ENCODE measurements at places on chromosomes 5 and 9.

DNA sequence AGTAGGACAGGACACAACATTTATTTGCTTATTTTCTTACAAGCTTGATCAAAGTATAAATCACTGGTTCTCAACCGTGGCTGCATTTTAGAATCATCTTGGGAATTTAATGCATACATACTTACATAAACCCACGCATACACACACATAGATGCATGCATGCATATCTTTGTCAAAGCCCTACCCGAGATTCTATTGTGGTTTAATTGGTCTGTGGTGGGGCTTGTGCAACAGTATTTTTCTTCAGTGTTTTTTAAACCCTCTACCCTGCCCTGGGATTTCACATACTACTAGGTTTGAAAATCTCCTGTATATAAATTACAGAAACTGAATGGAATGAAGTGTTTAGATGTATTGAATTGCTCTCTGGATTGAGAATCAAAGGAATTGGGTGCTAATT, 1166.2 kb downstream of the MAT2B start:
- DNase-seq: no peak

GRCh38 chr5:94849821-94850736, 231.6 kb downstream of the SLF1 start:
- peak; percentile 48 for DNase-seq

DNA sequence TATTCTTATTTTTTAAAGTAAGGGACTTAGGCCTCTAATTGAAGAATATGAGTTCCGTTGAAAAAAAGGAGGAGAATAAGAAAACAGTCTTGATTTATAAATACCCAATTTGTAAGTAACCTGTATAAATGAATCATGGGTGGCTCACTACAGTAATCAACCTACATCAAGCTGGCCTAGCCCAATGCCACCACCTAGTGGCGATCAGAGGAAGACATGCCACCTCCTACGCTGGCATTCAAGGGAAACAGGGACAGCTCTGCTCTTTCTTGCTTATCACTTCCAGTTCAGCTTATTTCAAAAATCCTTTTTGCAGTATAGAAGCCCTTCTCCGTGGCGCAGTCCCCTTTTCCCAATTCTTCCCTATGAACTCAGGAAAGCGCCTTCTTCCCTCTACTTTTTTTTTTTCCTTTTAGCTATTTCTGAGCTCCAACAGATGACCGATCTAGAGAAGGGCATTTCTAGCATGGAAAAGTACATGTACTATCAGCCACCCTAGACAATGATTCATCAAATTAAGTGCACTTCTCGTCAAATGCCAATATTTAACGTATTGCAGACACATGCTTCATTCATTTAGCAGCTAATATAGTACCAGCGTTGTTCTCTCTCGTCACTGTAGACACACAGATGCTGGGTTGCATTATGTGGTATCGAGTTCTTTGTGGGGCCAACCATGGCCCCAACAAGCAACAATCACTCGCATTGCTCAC, 28.3 kb downstream of the PTPN3 start:
- DNase-seq: no peak

- DNase-seq: no peak
These were observed 30.4 kb downstream of the PRDM6 start for GRCh38 chr5:123119334-123119986.

DNA sequence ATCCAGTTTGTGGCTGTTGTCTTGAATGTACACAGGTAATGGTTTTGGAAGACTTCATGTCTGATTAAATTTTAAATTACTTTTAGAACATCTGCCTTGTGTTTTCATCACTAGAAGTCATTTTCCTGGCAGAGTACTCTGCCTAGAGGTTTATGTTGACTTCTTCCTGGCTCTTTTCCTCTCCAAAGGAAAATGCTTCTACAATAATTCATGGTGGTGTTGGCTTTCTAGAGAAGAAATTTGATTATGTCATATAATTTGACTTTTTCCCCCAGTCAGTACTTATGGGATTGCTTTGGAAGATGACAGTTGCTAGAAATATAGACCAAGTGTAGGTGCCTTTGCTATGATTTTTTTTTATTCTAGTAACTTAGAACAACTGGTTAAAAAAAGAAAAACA, 46.8 kb downstream of the F2RL2 start:
- DNase-seq: no peak
